Memory B cell (primary cell): ENCODE measurements at places on chromosomes 3 and 15.

DNA sequence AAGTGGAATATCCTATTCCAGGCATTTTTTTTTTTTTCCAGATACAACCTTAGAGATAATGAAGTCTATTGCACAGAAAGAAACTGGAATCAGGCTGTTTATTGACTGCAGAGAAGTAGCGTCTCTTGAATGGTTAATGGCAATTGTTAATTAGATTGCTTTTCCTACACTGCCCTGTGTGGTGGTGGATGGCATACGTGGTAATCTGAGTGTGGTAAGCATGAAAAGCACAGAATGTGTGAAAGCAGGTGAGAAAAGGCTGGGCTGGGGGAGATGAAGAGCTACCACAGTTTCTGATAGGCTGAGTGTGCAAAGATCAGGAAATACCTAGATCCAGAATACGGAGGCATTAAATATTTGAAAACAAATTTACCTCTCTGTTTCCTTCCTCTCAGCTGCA is 486.3 kb upstream of the TBL1XR1 start:
- no peak for DNase-seq

- no peak for DNase-seq
Observed at GRCh38 chr15:42182328-42182886, 25.7 kb downstream of the VPS39 start.

DNA sequence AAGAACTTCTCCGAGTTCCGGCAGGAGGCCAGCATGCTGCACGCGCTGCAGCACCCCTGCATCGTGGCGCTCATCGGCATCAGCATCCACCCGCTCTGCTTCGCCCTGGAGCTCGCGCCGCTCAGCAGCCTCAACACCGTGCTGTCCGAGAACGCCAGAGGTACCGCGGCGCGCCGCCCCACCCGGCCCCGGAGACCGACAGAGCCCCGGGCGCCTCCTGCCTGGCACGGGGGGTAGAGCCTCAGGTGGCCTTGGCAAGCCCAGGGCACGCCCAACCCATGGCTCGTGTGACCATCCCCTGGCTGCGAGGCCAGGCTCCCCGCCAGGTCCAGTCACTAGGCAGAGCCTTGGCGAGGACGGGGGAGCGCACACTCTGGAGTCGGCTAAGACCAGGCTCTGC is 134.1 kb downstream of the LRRK1 start:
- DNase-seq: no peak

GRCh38 chr3:156615592-156616173 is 58.7 kb upstream of the TIPARP start:
- no peak for DNase-seq

DNA sequence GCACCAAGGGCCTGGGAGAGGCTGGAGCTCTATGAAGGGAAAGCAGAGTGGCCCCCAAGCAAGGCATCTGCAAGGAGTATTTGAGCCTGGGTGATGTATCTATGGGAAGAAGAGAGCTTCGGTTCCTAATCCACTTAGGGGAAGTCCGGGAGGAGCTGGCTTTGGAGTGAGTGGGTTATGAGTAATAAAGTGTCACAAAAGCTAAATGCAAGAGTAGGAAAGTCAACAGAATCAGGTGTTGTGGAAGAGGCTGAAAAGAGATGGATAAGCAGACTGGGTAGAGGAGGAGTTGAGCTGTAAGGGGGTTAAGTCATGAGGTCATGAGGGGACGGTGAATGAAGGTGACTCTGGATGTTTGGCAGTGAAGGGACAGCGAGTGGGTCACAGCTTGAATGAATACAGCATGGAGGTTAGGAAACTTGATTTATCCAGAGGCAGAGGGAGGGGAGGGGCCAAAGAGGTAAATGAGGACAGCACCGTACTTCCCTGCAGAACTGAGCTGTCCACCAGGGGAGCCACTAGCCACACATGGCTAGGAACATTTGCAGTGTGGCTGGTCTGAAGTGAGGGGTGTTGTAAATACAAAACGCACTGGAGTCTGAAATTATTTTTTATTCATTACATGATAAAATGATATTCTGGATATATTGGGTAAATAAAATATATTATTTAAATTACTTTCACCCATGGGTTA is 83.3 kb downstream of the ADCY5 start:
- DNase-seq: no peak

- no peak for DNase-seq
Observed at GRCh38 chr3:136817448-136817847, 1.5 kb upstream of the SLC35G2 start.

DNA sequence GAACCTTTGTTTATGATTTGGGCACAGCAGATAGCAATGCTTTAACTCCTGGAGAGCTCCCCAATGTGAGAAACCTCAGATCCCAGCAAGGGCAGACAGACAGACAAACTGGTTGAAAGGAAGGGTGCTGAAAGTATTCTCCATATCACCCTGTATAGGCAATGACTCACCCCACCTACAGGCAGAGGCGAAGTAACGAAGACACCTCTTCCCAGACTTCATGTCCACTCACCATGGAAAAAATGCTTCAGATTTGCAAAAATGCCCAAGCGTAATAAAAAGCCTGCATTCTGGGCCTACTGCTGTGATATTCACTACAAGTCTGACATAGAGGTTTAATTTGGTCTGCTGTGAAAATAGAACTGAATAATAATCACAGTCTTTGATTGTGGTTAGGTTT is 50.5 kb downstream of the THBS1 start:
- no peak for DNase-seq

- no peak for DNase-seq
Observed at GRCh38 chr15:77525907-77526594, 105.4 kb downstream of the HMG20A start.

DNA sequence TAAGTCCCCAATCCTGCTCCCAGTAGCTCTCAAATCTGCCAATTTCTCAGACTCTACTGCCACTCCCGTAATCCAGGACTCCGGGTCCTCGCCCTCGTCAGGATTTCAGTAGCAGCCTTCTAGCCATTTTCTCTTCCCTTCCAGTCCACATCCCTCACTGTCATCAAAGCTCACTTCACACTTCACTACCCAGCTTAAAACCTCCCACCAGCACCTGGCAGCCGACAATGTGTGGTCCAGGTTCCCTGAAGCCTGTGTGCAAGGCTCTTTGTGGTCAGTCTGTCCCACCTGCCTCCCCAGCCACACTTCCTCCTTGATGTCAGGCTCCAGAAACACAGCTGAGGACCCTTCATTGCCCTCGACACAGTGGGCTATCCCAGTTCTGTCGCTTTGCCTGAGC is 304.5 kb upstream of the ROPN1 start:
- DNase-seq: no peak

- no peak for DNase-seq
Observed at GRCh38 chr3:132317229-132317948, at the start of gene ACP3. Gene ACP3 (plus strand): TSS chr3:132317407. CDS start chr3:132317457, 50 bp downstream.

DNA sequence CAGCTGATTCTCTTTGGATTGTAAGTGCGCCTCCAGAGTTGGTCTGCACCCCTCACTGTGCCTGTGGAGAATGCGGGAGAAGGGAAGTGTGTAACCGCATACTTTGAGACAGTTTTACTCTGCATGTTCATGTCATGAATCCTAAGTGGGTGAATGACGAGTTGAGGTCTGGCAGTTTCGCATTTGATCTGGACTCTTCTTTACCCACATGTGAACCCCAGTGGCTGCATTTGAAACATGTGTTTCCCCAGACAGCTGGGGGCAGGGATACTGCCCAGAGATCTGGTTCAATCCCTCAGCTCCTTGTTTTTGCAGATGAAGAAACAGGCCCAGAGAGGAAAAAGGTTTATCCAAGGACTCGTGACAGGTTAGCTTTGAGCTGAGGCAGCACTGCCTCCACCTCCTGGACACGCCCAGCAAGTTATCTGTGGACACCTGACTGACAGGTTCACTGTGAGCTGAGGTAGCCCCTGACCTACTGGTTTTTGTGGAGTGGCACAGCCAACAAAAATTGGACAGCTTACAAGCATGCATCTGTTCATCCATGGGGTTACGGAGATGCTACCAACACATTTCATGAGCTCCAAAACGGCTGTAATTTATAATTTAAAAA is 207.3 kb downstream of the XXYLT1 start:
- no peak for DNase-seq

DNA sequence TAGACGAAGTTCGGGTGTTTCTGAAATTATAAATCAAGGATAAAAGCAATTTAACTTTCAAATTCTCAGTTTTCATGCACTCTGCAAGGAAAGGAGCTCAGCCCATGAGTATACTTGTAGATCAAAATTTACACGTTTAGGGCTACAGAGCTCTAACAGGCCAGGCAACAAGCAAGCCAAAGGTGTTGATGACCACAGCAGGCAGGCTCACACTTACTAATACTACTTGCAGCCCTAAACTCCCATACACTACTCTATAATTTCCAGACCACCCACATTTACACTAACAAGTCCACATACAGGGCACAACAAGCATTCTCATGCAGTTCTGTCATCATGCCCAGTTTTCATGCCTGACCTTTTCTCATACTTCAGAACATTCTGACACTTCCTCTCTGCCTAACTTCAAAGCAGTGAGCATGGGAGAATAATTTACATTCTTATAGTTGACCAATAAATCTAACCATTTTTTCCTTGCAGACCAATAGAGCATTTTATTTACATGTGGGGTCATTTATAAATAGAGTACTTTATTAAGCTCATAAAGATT is 124.7 kb upstream of the FRMD4B start:
- DNase-seq: no peak

DNA sequence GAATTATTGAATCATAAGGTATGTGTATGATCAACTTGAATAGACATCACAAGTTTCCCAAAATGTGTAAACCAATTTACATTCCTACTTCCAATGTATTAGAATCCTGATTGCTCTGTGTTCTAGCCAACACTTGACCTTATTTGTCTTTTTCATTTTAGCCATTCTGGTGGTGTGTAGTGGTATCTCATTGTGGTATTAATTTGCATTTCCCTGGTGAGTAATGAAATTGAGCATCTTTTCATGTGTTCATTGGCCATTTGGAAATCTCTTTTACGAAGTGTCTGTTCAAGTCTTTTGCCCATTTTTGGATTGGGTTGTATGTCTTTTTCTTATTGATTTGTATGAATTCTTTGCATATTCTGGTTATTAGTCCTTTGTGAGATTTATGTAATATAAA is 138.0 kb downstream of the RBPMS2 start:
- no peak for DNase-seq

DNA sequence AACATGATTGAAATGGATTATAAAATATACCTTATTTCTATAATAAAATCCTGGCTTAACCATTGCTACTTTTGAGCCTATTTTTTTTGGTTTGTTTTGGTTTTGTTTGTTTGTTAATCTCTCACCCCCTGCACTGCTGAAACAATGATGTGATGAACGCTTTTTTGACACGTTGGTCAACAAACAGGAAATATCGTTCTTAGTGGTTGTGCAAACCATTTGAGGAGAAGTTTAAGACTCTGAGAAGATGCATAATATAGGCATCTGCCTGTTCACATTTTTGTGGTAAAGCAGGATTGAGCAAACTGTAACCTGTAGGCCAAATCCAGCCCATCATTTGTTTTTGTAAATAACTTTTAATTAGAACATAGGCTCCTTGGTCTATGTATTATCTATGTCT is 75.5 kb upstream of the MDFIC2 start:
- no peak for DNase-seq

DNA sequence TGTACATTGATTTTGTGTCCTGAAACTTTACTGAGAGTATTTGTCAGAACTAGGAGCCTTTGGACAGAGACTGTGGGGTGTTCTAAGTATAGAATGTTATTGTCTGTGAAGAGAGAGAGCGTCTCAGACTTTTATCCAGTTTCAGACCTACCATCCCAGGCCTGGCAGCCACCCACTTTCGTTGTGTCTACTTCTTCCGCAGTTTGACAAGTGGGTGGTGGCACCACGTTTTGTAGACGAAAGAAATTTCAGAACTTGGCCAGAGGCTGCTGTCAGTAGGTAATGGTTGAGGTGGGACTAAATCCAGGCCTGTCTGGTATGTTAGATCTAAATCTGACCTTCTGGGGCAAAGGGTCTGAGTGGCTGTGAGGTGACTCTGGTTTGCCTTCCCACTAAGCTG is 13.4 kb upstream of the TRAK1 start:
- DNase-seq: no peak

DNA sequence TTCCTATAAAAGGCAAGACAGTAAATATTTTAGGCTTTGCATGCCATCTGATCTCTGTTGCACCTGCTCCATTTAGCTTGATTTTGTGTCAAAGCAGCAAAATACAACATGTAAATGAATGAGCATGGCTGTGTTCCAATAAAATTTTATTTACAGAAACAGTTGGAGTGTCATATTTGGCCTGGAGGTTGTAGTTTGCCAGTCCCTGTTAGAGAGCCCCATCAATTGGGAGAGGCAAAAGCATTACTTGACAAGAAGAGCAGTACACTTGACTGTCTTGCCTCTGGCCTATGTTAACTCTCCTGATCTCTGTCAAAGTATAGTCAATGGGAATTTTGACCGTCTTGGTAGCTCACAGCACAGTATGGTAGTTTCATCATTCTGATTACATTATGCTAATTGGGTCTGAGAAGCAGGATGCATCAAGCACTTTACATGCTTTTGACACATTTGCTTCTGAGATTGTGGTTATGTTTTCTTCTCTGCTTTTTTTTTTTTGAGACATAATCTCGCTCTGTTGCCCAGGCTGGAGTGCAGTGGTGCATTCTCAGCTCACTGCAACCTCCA is 35.4 kb downstream of the SLC28A2 start:
- DNase-seq: no peak

GRCh38 chr3:62187022-62187431 is 186.3 kb downstream of the FEZF2 start:
- no peak for DNase-seq

DNA sequence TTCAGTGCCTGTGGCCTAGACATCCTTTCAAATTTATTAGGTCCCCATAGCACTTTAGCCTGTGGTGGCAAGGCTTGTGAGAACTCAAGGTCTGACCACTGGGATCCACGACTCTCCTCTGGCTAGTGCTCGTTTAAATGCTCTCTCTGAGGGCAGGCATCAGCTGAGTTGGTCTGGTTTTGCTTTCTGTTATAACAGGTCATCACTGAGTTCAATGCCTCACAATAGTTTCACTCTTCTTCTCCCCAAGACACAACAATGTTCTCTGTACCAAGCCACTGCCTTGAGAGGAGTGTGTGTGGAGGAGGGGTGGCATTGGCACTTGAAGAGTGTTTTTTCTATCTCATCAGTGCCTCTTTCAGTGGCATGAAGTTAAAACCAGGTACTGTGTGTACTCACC is 7.6 kb downstream of the OR5K4 start:
- DNase-seq: no peak

DNA sequence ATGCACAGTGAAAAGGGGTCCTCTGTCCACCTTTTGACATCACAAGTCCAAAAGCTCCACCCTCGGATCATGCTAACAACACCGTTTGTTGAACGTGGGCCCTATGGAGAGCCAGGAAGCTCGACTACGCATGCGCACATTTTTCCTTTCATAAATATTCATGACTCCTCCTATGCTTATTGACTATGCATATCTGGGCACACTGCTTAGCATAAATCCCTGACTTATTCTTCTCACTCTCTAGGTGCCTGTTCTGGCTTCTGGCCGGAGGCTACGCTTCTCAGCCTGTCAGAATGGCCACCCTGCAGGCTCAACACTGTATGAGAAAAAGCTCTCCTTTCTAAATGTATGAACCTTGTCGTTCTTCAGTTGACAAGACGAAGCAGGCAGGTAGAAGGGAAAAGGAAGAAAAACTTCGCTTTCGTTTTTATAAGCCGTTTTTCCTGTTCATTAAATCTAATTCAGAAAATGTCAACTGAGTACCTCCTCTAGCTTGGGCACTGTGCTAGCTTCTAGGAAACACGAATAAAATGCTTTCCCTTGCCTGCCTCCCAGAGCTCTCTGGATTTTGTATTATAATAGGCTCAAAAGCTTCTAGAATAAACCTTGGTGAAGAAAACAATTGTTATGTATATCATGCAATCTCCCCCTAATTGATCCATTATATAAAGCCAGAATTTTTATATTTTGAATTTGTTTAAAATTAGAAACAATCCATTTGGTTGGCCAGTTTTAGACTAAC is 207.7 kb downstream of the ATP10A start:
- DNase-seq: no peak
